MV-4-11 (cell line): ENCODE measurements at places on chromosomes 13 and 19.

DNA sequence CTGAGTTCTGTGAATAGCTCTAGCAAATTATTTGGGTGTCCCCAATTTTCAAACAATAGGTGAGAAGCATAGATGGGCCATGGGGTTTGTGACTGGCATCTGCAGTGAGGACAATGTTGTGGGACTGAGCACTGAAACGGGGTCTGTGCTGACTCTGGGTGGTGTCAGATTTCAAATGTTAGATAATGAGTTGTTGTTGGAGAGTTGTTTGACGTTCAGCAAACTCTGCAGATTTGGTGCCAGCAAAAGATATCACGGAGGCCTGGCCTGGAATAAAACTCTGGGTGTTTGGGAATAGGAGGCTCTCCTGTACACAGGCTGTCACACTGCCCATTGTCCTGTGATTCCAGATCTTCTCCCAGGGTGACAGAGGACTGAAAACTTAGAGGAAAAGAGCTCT, 2.9 kb downstream of the ZNF90 start:
- no peak for DNase-seq

DNA sequence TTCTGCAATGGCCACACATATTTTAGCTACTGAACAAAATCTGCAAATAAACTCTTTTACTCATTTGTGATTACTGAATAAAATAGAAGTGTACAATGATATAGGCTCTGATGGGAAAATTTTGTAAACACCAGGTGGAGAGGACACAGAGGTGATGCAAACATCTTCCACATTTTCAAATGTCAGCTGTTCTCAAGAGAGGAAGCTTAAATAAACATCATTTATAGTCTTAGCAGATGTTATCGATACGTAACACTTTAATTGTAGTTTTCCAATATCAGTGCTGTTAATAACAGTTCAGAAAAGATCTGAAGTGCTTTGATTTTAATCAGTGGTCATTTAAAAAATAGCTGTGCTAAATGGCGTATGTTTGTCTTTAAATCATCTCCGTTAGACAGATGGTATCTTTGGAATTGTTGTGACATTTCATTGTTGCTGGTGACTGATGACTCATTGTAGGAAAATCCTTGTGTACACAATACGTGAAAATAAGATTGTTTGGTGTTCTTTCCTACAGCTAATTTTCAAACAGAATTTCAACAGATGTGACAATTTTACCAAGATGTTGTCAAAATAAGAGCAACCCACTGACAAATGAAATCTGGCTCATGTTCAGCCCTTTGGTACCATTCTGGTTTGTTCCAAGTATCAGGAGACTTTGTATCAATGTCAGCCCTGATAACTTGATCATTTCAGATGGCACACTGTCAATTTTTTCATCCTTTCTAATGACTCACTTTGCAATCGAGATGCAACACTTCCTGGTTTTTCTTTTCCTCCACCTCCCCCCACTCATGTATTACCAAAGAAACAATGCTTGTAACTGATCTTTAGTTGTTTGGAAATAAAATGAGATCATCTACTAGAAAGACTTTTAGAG, 516.0 kb downstream of the DCT start:
- no peak for DNase-seq

DNA sequence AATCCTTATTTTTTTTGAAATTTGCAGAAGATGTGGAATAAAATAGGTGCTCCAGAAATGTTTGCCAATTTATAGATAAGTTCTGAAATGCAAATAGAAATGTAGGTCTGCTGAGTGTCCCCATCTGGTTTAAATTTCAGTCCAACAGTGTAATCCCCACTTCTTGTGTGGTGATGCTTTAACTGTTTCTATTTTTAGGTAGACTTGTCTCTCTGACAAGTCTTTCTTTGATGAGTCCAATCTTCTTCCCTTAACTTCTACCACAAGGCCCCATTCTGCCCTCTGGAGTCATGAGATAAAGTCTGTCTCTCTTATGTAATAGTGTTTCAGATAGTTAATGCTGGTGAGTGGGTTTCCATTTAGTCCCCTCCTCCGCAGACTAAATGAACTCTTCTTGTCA, 390.4 kb downstream of the RFC3 start:
- no peak for DNase-seq

DNA sequence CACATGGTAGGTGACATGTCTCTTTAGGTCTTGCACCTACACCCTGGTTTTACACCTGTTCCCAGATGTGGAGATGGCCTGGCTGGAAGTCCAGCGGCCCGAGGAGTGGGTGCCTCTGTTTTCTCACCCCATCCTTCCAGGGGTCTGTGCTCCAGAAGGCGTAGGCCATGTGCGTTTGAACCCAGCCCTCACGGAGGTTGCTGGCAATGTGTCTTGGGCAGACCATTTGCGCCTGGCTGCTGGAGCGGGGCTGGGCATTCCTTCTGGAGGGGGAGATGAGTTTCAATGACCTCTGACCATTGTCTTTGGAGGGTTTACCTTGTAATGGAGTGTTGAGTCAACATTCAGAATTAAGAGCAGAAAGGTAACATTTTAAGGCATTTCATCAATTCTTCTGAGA, 54.8 kb upstream of the ZNF536 start:
- DNase-seq = no peak

DNA sequence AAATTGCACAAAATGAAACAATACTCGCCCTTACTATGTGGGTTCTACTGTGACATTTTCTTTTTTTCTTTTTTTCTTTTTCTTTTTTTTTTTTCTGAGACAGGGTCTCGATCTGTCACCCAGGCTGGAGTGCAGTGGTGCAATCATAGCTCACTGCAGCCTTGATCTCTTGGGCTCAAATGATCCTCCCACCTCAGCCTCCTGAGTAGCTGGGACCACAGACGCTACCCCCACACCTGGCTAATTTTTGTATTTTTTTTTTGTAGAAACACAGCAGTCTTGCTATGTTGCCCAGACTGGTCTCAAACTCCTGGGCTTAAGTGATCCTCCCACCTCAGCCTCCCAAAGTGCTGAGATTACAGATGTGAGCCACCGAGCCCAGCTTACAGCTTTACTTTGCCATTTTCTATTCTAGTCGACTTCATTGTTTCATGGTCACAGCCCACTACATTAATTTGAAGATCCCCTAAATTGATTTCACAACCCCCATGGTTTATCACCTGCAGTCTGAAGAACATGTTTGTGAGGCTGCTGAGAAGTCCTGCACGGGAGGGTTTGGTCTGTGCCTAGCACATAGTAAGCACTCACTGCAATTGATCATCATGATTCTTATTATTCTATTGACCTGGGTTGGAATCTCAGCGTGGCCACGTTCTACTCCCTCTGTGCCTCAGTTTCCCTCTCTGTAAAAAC, 3.8 kb downstream of the BCL3 start:
- no peak for DNase-seq

DNA sequence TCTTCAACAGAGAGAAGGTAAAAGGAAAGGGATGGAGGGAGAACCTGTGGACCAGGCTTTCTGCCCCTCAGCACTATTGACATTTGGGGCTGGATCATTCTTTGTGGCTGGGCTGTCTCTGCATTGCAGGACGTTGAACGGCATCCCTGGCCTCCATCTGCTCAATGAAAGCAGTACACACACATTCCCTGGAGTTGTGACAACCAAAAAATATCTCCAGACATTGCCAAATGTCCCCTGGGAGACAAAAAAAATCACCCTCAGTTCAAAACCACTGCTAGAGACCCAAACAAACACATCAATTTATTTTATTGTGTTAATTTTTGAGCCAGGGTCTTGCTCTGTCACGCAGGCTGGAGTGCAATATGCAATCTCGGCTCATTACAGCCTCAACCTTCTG, 43.3 kb downstream of the INSR start:
- DNase-seq = no peak

DNA sequence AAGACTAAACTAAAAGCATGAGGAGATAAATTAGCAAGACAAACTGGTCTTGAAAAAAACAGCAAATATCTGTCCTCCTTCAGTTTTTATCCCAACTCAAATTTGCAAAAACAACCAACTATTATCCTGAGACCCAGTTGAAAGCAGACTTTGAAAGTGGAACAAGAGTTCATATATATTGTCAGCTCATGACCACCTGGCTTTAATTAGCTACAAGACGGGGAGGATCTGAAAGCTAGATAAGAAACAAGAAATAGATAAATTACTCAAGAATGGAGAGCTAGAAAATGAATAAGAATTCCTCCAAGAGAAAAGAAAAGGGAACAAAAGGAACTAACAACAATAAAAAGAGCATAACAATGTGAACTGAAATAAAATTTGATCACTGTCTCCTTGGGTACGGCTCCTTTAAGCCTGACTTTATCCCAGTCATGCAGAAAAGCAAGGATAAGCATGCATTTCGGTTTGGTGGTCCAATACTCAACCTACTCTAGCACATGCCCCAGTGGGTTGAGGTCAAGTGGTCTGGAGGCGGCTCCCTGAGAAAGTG, 246.9 kb downstream of the DCLK1 start:
- DNase-seq = no peak

DNA sequence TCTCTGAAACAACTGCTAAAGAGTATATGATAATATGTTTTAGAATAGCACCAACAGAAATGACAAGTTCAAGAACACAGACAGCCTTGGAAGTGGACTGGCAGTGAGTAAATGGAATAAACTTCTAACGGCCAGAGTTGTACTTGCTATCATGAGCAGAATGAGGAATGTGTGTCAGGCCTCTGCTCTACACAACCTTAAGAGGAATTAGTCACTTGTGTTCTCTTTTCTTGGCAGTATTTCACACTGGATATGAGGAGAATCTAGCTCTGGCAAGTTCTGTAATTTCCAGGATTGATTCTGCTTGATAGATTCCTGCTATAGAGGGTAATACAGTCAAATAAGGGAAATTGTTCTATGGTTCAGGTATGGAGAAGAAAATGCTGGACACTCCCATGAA, 757.3 kb downstream of the EFNB2 start:
- no peak for DNase-seq

DNA sequence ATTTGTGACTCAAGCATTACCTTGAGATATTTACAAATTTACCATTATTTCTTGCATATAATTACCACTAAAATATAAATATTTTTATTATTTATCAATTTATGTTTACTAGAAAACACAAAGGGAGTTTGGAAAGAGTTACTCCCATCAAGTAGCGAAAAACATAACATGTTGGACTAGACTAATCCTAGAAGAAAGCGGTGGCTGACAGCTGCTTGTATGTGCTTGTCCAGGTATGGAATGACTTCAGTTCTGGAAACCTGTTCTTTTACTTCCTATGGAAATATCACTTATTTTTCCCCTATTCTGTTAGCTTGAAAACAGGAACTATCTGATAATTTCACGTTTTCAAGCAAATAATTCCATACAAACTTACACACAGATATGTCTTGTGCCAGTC, 28.5 kb downstream of the SLITRK1 start:
- DNase-seq = no peak

- DNase-seq = no peak
Observed at GRCh38 chr13:65532231-65532630, 1697.9 kb downstream of the PCDH9 start.

DNA sequence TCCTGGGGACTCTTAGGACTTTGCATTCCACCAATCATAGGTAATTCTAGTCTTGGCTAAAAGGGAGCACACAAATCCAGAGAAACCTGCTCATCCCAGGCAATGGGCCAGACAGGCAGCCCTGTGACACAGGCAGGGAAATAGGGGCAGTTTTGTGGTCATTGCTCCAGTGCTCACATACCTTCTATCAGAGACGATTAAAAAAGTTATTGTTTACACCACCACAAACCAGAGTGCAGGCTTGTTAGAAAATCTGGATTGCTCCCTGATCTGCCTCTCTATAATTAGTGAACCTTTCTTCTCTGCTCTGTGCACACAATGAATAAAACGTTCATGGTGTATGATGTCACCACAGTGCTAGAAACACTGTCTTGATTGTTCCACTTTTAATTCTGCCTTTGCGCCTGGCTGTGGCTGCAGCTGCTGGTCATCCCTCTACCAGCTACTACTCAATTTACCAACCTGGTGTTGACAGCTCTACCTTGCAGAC, 121.6 kb upstream of the SPATA13 start:
- peak; percentile 33 for DNase-seq

- no peak for DNase-seq
Observed at GRCh38 chr13:103663996-103664395, 597.8 kb upstream of the SLC10A2 start.
